MM.1S (cell line): ENCODE measurements at places on chromosomes 11 and 22.

GRCh38 chr22:35961480-35962295, 66.9 kb downstream of the RBFOX2 start:
- no peaks in the 10 kb centered on the region for H3K4me1 ChIP-seq
- no peaks in the 10 kb centered on the region for H3K36me3 ChIP-seq
- no peak overlapping the region for H3K4me3 ChIP-seq
- no peaks in the 10 kb centered on the region for H3K27me3 ChIP-seq
- H3K27ac ChIP-seq, result no peak overlapping the region

DNA sequence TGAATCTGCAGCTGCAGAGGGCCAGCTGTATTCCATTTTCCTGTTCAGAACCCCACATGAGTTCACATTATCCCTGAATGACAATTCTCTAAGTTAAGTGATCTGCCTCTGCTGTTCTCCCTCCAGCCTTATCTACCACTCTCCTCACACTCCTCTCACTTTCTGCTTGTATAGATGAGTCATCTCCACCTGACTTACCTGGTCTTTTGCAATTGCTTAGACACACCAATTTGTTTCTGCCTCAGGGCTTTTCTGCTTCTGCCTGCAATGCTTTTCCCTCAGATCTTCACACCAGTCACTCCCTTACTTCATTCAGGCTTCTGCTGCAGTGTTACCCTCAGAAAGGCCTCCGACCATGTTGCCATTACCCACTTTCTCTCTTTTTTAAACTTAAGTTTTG, 118.1 kb downstream of the ATM start:
- H3K36me3 ChIP-seq, result no peaks in the 10 kb centered on the region
- H3K27ac ChIP-seq, result no peak overlapping the region
- no peaks in the 10 kb centered on the region for H3K4me1 ChIP-seq
- no peaks in the 10 kb centered on the region for H3K27me3 ChIP-seq
- no peak overlapping the region for H3K4me3 ChIP-seq

GRCh38 chr11:14320020-14320419, 39.0 kb downstream of the RRAS2 start:
- no peak overlapping the region for H3K27ac ChIP-seq
- no peaks in the 10 kb centered on the region for H3K27me3 ChIP-seq
- DNase-seq, result peak; percentile 50
- H3K4me3 ChIP-seq, result no peak overlapping the region
- 0 out of 2 replicates have a peak, but pooled peaks cover 7% of the 10 kb centered on the region for H3K4me1 ChIP-seq

- peak overlapping the region; percentile 77 for H3K4me3 ChIP-seq
- peak overlapping the region; percentile 65 for H3K27ac ChIP-seq
Measured at GRCh38 chr11:67055812-67056211, 835 bp upstream of the RHOD start.

- H3K27ac ChIP-seq, result no peak overlapping the region
- H3K27me3 ChIP-seq, result peaks cover 6% of the 10 kb centered on the region; the same call in 1 of the 2 replicates
- H3K36me3 ChIP-seq, result no peaks in the 10 kb centered on the region
- no peaks in the 10 kb centered on the region for H3K4me1 ChIP-seq
Measured at GRCh38 chr22:32745251-32745995, 56.1 kb upstream of the TIMP3 start.

- DNase-seq, result no peak
- H3K27me3 ChIP-seq, result no peaks in the 10 kb centered on the region
- no peaks in the 10 kb centered on the region for H3K36me3 ChIP-seq
- H3K27ac ChIP-seq, result no peak overlapping the region
- H3K4me1 ChIP-seq, result no peaks in the 10 kb centered on the region
Measured at GRCh38 chr11:131877246-131877942, 507.0 kb downstream of the NTM start.

GRCh38 chr22:42945736-42946135, 69.2 kb downstream of the PACSIN2 start:
- no peak overlapping the region for H3K27ac ChIP-seq
- H3K36me3 ChIP-seq, result no peaks in the 10 kb centered on the region
- DNase-seq, result no peak
- H3K27me3 ChIP-seq, result no peaks in the 10 kb centered on the region
- no peaks in the 10 kb centered on the region for H3K4me1 ChIP-seq

- no peak for DNase-seq
- no peaks in the 10 kb centered on the region for H3K36me3 ChIP-seq
- no peak within 1 kb of the TSS for H3K27ac ChIP-seq
- H3K27me3 ChIP-seq, result no peaks in the 10 kb centered on the region
- H3K4me1 ChIP-seq, result no peaks in the 10 kb centered on the region
Measured at GRCh38 chr11:18599739-18600230, at the start of gene MISFA. MISFA (plus strand) TSS chr11:18599789; CDS start chr11:18599929, 140 bp downstream.

DNA sequence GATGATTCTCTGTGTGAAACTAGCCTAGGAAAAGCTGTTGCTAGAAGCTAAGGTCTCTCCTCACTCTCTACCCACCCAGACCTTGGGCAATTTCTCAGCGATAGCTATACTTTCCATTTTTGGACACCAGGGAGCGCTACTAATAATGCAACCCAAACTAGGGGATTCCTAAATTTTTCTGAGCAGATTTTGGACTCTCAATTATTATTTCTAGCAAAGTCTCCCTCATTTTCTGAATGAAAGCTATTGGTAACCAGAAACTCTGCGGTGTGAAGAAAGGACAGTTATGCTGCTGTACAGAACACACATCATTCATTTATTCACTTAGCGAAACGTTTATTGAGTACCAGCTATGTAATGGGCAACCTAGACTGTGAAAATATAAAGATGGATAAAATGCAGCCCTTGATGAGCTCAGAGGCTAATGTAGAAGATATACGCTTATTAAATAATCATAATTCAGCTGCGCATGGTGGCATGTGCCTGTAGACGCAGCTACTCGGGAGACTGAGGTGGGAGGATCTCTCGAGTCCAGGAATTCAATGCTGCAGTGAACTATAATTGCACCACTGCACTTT, 6.1 kb upstream of the STIM1 start:
- peaks cover 19% of the 10 kb centered on the region for H3K4me1 ChIP-seq
- no peak overlapping the region for H3K27ac ChIP-seq
- H3K27me3 ChIP-seq, result no peaks in the 10 kb centered on the region
- DNase-seq, result peak; percentile 59

- H3K27me3 ChIP-seq, result peaks cover 83% of the 10 kb centered on the region
- no peak for DNase-seq
- no peaks in the 10 kb centered on the region for H3K4me1 ChIP-seq
- no peak overlapping the region for H3K4me3 ChIP-seq
Measured at GRCh38 chr22:44823806-44824205, 71.4 kb downstream of the ARHGAP8 start.

DNA sequence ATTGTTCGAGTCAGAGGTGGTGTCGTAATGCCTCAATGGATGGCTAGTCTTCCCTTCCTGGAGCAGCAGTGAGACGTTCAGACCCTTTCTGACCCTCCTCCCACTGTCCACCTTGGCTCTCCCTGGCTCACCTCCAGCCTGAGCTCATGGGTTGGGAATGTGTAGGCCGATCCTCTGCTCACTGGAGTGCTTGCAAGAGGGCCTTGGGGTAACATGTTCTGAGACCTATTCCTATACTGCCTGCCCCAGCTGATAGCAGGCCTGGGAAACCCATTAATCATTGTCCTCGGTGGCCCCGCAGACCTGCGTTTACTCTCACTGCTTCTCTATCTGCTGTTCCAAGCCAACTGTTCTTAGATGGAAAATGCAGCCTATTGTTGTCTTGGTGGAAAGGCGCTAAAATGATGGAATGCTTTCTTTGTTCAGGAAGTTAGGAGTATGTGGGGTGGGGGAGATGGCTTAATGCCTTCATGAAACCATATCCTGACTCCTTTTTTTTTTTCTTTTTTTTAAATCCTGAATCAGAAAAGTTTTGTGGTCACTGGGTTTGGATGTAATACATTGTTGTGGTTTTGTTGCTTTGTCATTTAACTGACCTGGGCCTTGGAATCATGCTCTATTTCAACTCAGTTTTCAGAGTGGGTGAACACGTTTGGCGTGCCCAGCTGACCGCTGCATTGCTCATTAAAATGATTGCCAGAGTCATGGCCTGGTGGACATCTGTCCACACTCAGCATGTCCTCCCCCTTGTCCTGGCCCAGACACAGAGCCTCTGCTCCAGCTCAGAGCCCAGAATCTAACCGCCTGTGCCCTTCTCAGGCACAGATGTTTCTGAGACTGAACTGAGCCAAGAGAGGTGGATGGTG, 72.5 kb downstream of the MICAL2 start:
- no peak for DNase-seq
- H3K4me3 ChIP-seq, result no peak overlapping the region
- no peak overlapping the region for H3K27ac ChIP-seq
- peaks cover 2% of the 10 kb centered on the region for H3K4me1 ChIP-seq
- H3K36me3 ChIP-seq, result no peaks in the 10 kb centered on the region
